Smooth muscle cell of the brain vasculature (primary cell): ENCODE measurements at places on chromosomes 1 and 21.

- no peak for DNase-seq
Measured at GRCh38 chr1:15918962-15919715, 56.8 kb downstream of the ZBTB17 start.

DNA sequence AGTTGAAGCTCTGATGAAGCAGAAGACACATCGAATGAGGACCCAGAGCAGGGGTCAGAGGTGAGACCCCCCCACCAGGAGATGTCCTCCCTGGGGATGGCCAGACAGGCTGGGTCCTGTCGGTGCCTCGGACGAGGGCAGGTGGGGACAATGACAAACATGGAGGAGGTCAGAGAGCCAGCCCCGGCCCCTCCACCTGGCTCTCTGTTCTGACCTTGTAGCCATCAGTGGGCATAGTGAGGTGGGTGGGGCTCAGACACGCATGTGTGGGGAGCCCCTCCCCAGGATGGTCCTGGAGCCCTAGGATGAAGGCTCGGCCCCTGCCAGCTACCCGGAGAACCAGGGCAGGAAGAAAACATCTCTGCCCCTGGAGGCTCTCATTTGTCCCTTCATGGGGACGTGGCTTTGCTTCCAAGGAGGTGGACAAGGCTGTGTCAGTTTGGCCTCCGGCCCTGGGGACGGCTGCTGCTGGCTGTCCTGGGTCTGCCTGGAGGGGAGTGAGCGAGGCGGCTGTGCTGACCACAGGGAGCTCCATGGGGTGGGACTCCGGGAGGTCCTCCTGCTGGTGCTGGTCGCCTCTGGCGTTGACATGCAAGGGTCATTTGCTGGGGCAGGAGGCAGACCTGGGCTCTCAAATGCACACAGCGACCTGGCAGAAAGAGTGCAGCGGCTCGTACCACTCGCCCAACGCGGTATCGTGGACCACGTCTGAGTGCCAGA lies 2.6 kb downstream of the KRTAP10-6 start:
- DNase-seq = no peak

GRCh38 chr1:33826711-33827110 lies 37.2 kb upstream of the HMGB4 start:
- DNase-seq = no peak

DNA sequence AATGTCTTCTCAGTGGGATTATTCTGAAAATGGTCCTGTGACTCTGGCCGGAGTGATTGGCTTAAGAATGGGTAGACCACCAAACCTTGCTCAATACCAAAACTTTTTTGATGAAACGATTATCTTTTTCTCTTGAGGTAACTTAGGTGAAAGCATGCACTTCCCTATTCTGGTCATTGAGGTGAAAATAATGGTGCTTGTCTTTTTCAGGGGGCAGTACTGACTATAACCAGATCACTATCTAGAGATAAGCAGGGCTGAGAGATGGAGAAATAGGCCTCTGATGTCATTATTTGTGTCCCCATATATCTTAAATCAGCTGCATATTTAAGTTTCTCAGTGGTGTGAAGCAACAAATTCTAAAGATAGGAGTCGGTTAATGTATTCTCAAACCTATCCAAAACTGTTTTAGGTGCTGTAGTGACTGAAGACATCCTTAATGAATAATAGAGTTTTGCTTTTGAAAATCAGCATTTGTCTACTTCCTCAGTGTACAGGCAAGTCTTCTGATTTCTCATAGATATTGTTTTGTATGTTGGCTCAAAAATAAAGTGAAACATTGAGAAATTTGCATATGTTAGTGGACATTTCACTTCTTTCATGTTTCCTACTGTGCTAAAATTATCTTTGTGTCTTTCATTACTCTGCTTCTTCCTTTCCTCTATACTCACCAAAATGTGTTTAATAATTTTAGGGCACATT lies 735.3 kb upstream of the ADGRL4 start:
- DNase-seq = no peak
